ENCODE measurements at places on chromosomes 6 and 20. TPM values are rescaled to one million over a fixed set of nuclear protein-coding genes. Genes with fewer than 3 reads are reported as not detected.
A peak's percentile ranks its signal among the peaks of the same experiment; 100 is the strongest.

- H3K27ac ChIP-seq, result no peak overlapping the region
- no peaks in the 10 kb centered on the region for H3K27me3 ChIP-seq
- H3K4me3 ChIP-seq, result no peak overlapping the region
- no peak for DNase-seq
- no peaks in the 10 kb centered on the region for H3K4me1 ChIP-seq
Observed at GRCh38 chr6:9537381-9537780, 877.5 kb downstream of the TFAP2A start.

GRCh38 chr6:7425808-7426190 is 36.2 kb downstream of the RIOK1 start:
- no peak for DNase-seq
- no peaks in the 10 kb centered on the region for H3K4me1 ChIP-seq
- H3K27me3 ChIP-seq, result no peaks in the 10 kb centered on the region
- no peak overlapping the region for H3K4me3 ChIP-seq
- H3K36me3 ChIP-seq, result no peaks in the 10 kb centered on the region
- H3K27ac ChIP-seq, result no peak overlapping the region

DNA sequence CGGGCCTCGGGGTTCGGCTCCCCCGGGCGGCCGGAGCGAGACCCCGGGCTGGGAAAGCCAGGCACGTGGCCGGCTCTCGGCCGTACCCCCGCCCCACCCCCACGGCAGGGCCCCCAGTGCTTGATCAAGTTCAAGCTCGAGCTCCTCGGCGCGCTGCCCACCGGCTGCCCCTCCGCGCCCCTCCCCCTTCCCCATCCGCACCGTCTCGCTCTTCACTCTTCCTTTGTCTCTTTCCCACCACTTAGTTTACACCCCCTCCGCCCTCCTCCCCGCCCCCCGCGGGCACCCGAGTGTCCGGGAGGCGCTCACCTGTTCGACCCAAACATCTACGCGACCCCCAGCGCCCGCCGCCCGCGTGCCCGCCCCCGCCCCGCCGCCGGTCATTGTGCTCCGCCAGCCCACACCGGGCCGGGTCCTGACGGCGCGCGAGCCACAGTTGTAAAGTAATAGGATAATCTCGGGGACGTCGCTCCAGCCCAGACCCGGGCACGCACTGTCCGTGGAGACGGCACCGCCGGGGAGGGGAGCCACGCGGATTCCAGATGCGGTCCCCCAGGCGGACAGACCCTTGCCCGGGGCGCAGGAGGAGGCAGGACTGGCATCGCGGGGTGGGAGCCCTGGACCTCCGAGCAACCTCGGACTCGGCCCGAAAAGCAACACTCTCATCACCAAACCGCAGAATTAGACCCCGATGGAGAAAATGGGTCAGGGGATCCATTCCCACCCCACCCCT is 100.7 kb downstream of the NOL4L start:
- H3K4me1 ChIP-seq, result peaks cover 28% of the 10 kb centered on the region
- H3K27ac ChIP-seq, result no peak overlapping the region
- DNase-seq, result peak; percentile 22
- H3K36me3 ChIP-seq, result peaks cover 18% of the 10 kb centered on the region
- H3K27me3 ChIP-seq, result no peaks in the 10 kb centered on the region
- peak overlapping the region; percentile 59 for H3K4me3 ChIP-seq

GRCh38 chr20:59402681-59403080 is 102.3 kb downstream of the EDN3 start:
- peaks cover 6% of the 10 kb centered on the region for H3K4me1 ChIP-seq
- H3K27me3 ChIP-seq, result peaks cover 12% of the 10 kb centered on the region
- no peak overlapping the region for H3K4me3 ChIP-seq
- peak; percentile 40 for DNase-seq

- peaks cover 2% of the 10 kb centered on the region for H3K36me3 ChIP-seq
- H3K4me3 ChIP-seq, result no peak overlapping the region
- H3K27me3 ChIP-seq, result peaks cover 5% of the 10 kb centered on the region
- H3K27ac ChIP-seq, result no peak overlapping the region
- H3K4me1 ChIP-seq, result peaks cover 30% of the 10 kb centered on the region
Observed at GRCh38 chr6:129713806-129714333, 3.9 kb upstream of the ARHGAP18 start.

- no peak overlapping the region for H3K27ac ChIP-seq
- H3K4me3 ChIP-seq, result no peak overlapping the region
- no peaks in the 10 kb centered on the region for H3K36me3 ChIP-seq
- H3K27me3 ChIP-seq, result no peaks in the 10 kb centered on the region
Observed at GRCh38 chr20:15799871-15800270, 773.4 kb downstream of the KIF16B start.

- peaks cover 73% of the 10 kb centered on the region for H3K27me3 ChIP-seq
- H3K4me1 ChIP-seq, result peaks cover 4% of the 10 kb centered on the region
- peaks cover 4% of the 10 kb centered on the region for H3K36me3 ChIP-seq
- no peak overlapping the region for H3K4me3 ChIP-seq
- no peak for DNase-seq
- peak overlapping the region; percentile 6 for H3K27ac ChIP-seq
Observed at GRCh38 chr6:84766799-84767525, 2.6 kb upstream of the TBX18 start.

- peaks cover 28% of the 10 kb centered on the region for H3K4me1 ChIP-seq
- no peaks in the 10 kb centered on the region for H3K27me3 ChIP-seq
- H3K36me3 ChIP-seq, result peaks cover 3% of the 10 kb centered on the region
- H3K4me3 ChIP-seq, result no peak overlapping the region
- no peak for DNase-seq
Observed at GRCh38 chr6:45185403-45186251, 142.5 kb upstream of the RUNX2 start.

GRCh38 chr6:129542705-129543104 is 167.3 kb downstream of the ARHGAP18 start:
- H3K27me3 ChIP-seq, result peaks cover 1% of the 10 kb centered on the region
- H3K27ac ChIP-seq, result no peak overlapping the region
- H3K4me3 ChIP-seq, result no peak overlapping the region
- no peaks in the 10 kb centered on the region for H3K36me3 ChIP-seq
- no peaks in the 10 kb centered on the region for H3K4me1 ChIP-seq

GRCh38 chr20:51341581-51341980 is 200.9 kb downstream of the NFATC2 start:
- no peak overlapping the region for H3K4me3 ChIP-seq
- DNase-seq, result no peak
- H3K27ac ChIP-seq, result no peak overlapping the region
- H3K27me3 ChIP-seq, result peaks cover 3% of the 10 kb centered on the region
- H3K36me3 ChIP-seq, result no peaks in the 10 kb centered on the region

DNA sequence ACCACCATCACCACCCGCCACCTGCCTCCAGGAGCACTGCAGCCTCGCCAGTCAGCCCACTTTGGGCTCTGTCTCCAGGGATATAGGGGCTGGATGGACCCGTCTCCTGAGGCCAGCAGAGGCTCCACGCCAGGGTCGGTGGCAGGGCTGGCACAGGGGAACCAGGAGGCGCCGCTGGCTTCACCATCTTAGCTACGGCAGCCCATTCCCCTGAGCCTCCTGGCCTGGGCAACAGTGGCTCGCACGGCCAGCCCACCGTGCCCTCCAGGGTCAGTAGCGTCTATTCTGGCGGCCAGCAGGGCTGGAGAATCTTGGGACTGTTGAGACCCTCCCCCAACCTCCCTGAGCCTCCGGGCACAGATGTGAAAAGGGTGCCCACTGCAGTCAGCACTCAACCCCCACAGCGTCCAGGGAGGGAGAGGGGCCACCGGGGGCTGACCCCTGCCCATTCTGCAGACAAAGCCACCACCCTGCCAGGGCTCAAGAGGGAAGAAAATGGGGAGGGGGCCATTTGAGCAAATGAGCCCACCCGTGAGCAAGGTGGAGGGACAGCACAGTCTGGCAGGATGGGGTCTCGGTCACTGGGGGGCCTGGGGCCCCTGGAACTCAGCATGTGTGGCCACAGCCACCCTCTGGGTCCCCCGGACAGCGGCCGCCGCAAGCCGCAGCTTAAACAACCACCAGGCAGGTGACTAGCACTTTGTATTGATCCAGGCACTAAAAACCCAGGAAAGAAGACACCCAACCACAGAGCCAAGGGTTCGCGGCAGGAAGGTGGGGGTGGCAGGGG is 28.7 kb downstream of the KCNQ2 start:
- H3K27ac ChIP-seq, result no peak overlapping the region
- H3K4me3 ChIP-seq, result no peak overlapping the region
- H3K27me3 ChIP-seq, result peaks cover 2% of the 10 kb centered on the region
- peaks cover 14% of the 10 kb centered on the region for H3K4me1 ChIP-seq

DNA sequence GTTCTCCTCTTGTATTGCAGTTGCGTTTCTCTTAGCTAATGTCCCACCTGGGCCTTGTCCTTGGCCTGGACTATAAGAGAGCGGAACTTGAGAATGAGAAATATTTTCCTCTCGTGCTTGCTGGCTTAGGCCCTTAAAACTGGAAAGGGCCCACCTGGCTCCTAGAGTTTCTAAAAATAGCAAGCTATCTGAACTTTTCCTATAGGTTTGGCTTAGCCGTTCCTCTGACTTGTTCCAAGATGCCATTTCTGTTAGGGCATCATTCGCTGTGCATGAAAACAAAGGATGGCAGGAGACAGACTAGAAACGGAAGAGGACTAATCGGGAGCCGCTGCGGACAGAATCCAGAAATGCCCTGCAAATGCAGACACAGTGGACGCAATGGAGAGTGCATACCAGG is 4.5 kb downstream of the RIPOR3 start:
- H3K27me3 ChIP-seq, result peaks cover 30% of the 10 kb centered on the region
- DNase-seq, result no peak
- no peaks in the 10 kb centered on the region for H3K36me3 ChIP-seq

- H3K36me3 ChIP-seq, result peaks cover 9% of the 10 kb centered on the region
- H3K27ac ChIP-seq, result peak overlapping the region; percentile 81
- peaks cover 2% of the 10 kb centered on the region for H3K27me3 ChIP-seq
- H3K4me3 ChIP-seq, result peak overlapping the region; percentile 8
Observed at GRCh38 chr6:11413117-11413687, 124.3 kb upstream of the TMEM170B start.

DNA sequence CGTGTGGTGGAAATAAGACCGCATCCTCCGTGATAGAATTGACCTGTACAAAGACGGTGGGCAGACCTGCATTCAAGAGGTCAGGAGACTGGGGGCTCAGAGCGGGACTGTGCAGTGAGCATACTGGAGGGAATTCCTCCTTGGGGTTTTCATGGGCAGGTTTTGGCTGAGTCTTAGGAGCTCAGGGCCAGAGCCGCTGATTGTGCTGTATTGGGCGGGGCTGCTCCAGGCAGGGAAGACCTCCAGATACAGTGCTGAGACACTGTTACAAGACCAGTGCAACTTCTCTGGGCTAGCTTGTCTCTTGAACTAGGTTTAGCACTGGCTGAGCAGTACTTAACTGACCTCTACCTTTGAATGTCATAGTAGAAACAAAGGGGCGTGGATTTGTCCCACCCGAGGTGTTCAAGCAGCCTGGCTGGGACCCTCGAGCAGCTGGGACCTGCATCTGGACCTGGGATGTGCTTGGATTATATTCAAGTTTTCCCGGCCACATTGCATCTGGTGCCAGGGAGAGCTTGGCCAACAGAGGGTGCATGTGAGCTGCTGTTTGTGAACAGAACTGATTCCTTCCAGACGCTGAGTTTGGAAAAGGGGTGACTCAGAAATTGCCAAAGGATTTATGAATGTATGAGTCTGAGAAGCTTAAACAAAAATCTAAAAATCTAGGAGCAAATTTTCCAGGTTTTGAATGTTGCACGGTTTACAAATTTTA is 33.4 kb upstream of the SLC22A1 start:
- peak overlapping the region; percentile 31 for H3K27ac ChIP-seq
- no peak for DNase-seq
- no peak overlapping the region for H3K4me3 ChIP-seq
- H3K27me3 ChIP-seq, result no peaks in the 10 kb centered on the region

- no peak overlapping the region for H3K27ac ChIP-seq
- H3K27me3 ChIP-seq, result no peaks in the 10 kb centered on the region
- no peaks in the 10 kb centered on the region for H3K36me3 ChIP-seq
- H3K4me3 ChIP-seq, result no peak overlapping the region
- no peaks in the 10 kb centered on the region for H3K4me1 ChIP-seq
- no peak for DNase-seq
Observed at GRCh38 chr6:51322505-51322904, 503.8 kb downstream of the TFAP2B start.

DNA sequence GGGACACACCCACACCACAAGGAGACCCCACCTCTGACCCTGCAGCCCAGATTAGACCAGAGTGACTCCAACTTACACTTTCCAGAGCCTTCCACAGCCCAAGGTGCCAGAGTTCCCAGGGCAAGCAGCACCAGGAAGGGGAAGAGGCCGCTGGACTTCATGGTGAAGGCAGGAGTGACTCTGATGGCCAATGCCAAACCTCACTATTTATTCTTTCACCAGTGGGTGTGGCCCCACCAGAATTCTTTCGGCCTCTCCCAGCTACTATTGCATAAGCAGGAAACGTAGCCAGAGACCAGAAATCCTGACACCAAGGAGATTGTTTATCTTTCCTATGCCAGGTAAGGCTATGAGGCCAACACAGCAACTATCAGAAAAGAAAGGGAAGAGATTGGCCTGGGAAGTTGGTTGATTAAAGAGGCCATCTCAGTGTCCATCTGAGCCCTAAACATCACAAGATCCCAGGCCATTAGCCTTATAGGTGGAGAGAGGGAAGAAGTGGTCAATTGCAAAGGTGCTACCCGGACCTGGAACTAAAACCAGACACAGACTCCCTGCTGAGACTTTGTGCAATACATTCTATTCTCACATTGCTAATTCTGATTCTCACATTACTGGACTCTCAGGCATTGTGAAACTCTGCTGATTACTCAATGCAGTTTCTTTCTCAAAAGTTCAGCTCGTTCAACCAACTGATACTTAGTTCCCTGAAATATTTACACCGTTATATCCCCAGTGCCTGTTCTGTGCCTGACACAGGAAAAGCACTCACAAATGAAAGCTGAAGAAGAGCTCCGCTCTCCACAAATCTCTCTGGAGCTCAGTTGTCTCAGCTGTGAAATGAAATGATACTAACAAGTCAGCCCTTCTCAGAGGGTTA is at the start of gene SLPI:
SLPI (minus strand) TSS at position 182 of the 880 bp plus-strand sequence; CDS start at position 161, 21 bp downstream.
- no peak for DNase-seq
- H3K4me1 ChIP-seq, result no peaks in the 10 kb centered on the region
- H3K36me3 ChIP-seq, result no peaks in the 10 kb centered on the region
- no peak within 1 kb of the TSS for H3K4me3 ChIP-seq

RAMACL gene
- 0.32 TPM for total RNA-seq

CDSN gene
- not detected for total RNA-seq

SLC35D3 gene
- total RNA-seq, result not detected

RRAGD gene
- total RNA-seq, result 8.8 TPM
